ENCODE measurements at places on chromosomes 2 and 18.
A peak's percentile ranks its signal among the peaks of the same experiment; 100 is the strongest.

- DNase-seq = no peak
These were observed 16.8 kb downstream of the RAB11FIP5 start for GRCh38 chr2:73095910-73096309.

GRCh38 chr18:80200932-80201672 is 46.2 kb downstream of the PARD6G start:
- DNase-seq = no peak

- DNase-seq = no peak
These were observed 6.1 kb upstream of the CASP8 start for GRCh38 chr2:201254081-201254730.

- DNase-seq = peak; percentile 21
These were observed 56.9 kb downstream of the DYSF start for GRCh38 chr2:71510196-71510807.

GRCh38 chr2:120832296-120833070 is 96.8 kb downstream of the GLI2 start:
- DNase-seq = no peak

GRCh38 chr2:2779727-2780126 is 448.7 kb upstream of the MYT1L start:
- DNase-seq = no peak

- no peak for DNase-seq
These were observed 17.6 kb upstream of the SPATS2L start for GRCh38 chr2:200288670-200289429.

DNA sequence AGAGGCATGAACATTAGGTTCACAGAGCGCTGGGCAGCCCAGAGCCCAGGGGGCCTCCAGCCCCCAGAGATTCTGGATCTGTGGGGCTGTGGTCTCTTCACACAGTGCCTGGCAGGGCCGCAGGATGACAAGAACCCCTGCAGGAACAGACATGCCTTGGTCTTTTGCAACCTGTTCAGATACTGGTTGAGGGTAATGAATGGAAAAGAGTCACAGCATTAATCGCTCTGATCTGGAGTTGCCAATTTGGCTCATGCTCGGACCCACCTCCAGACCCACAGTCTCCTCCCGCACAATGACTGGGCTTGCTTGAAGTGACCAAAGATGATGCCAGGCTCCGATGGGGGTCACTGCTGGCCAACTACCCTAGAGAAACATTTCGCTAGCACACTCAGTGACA is 229.4 kb upstream of the SMAD2 start:
- no peak for DNase-seq

DNA sequence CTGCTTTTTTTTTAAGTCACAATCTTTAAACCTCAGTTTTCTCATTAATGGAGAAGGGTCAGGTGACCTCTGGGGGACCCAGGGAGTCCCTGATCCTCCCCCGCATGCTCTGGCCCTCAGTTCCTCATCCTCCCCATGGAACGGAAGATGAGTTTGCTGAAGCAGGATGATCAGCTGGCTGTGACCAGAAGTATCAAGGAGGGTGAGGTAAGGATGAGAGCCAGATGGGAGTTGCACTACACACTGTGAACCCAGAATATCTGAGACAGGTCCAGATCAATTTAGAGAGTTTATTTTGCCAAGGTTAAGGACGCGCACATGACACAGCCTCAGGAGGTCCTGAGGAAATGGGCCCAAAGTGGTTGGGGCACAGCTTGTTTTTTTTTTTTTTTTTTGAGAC is 3.8 kb downstream of the CATIP start:
- no peak for DNase-seq

- DNase-seq = no peak
These were observed 31.6 kb downstream of the MARCO start for GRCh38 chr2:118973542-118973951.

DNA sequence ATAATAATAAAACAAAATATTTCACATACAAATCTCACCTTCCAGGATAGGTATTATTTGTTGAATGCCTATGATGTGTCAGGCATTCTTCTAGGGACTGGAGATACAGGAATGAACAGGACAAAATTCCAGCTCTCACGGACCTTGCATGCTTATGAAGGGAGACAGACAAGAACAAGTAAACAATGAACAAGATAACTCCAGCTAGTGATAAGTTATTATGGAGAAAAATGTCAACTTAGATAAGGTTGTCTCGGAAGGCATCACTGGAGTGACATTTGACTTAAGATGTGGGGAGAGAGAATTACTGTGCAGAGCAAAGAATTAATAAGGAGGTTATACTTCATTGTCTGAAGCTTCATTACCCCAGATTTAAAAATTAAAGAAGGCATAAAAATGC is 836.7 kb downstream of the SOCS6 start:
- DNase-seq = no peak

DNA sequence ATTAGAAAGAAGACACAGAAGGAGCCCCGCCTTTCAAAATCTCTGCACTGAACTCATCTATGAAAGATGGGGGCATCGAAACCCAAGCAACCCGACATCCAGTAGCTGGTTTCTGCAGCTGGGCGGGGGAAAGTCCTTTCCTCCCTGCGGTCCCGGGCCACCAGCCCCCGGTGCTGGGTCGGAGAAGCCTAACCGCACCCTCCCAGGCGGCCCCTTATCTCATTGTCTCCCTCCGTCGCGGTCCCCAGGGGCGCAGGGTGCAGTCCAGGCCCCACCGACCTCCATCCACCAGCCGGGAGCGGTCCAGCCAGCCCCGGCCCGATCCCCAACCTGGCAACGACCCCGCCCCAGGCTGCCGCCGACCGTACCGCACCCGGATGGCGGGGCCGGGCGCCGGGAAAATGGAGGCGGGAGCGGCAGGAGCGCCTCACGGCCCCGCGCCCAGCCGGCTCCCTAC is 452 bp downstream of the RAPH1 start:
- DNase-seq = no peak

- DNase-seq = no peak
These were observed 296.5 kb upstream of the THSD7B start for GRCh38 chr2:136468799-136469369.

GRCh38 chr2:88059979-88060906 is 4.7 kb upstream of the KRCC1 start:
- DNase-seq = no peak

GRCh38 chr18:66752733-66753132 is 148.8 kb upstream of the CDH19 start:
- DNase-seq = no peak

- DNase-seq = no peak
These were observed 13.2 kb upstream of the RNF103 start for GRCh38 chr2:86636842-86637241.

DNA sequence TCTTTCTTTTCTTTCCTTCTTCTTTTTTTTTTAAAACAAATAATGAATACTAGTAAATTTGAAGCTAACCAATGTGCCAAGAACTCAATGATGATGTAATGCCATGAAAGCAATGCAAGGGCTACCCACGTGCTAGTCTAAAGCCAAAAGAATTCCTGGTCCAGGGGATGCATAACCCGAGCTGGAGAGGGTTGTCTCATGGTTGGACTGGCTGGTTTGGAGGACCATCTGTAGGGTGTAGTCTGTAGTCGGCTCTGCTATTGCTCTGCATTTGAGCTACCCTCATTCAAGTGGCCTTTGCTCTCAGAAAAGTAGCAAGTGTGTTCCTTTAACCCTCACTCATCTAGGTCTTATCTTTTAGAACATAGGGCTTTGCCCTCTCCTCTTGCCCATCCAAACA is 469.6 kb upstream of the CELF4 start:
- DNase-seq = no peak

- DNase-seq = peak; percentile 27
These were observed 472 bp downstream of the SLC20A1 start for GRCh38 chr2:112646102-112646719.

DNA sequence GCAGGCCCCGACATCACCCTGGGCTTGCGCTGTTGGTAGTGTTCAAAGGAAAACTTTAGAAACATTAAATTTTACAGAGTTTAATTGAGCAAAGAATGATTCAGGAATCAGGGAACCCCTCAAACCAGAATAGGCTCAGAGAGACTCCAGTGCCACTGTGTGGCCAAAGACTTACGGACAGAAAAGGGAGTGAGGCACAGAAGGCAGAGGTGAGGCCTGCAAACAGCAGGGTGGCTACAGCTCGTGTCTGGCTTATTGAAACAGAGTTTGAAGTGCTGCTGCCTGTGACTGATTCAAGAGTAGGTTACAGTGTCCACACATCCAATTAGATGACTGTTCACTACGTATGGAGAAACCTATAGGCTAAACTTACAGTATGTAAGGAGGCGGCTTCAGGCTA is 2.4 kb upstream of the CTDP1 start:
- DNase-seq = no peak

GRCh38 chr2:240530181-240530580 is 27.6 kb downstream of the ANKMY1 start:
- DNase-seq = no peak

DNA sequence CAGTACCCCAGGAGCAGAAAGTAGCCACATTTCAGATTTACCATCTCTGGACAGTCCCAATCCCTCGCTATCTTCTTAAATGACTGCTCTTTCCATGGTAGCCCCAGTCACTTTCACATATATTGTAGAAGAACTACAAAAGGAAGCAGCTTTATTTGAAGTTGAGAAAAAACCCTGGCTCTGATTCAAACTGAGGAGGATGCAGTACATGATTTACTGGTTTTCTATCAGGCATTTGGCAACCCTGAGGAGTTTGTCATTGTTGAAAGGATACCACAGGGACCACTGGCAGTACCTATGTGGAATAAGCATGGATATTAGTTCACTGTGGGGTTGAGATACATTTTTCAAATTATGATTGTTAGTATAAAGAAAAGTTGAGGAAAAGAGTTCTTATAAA is 640.9 kb upstream of the SETBP1 start:
- DNase-seq = no peak

- no peak for DNase-seq
These were observed 9.7 kb downstream of the FAM98A start for GRCh38 chr2:33589444-33589843.

DNA sequence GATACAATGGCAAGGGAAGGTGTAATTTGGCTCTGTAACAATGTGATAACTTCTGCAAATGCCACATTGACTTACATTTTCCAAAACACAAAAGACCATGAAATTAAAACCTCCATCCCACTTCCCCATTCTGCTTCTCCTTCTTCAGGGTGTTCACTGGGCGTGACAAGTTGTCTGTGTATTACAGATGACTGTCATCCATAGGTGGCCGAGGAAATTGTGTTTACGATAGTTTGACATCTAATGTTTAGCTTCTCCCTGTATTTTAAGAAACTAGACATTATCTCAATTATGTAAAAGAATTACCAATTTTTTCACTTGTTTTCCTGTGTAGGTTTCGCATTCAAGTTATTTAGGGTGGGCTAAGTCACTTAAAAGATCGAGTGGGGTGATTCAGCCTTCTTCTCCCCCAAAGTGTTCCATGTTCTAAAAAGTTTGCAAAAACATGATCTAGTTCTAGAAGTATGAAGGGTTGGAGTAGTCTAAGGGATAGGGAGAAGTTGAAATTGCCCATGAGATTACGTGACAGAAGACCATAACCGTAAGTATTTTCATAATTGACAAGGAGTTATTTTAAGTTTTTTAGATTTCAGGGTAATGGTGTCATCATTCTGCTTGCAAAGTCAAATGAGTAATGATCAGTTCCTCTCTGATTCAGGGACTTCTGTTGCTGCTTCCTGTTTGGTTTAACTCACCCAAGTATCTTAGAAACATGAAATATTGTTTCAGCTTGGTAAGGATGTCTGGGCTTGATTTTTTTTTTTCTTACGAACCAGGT is 25.2 kb upstream of the CYTIP start:
- no peak for DNase-seq

DNA sequence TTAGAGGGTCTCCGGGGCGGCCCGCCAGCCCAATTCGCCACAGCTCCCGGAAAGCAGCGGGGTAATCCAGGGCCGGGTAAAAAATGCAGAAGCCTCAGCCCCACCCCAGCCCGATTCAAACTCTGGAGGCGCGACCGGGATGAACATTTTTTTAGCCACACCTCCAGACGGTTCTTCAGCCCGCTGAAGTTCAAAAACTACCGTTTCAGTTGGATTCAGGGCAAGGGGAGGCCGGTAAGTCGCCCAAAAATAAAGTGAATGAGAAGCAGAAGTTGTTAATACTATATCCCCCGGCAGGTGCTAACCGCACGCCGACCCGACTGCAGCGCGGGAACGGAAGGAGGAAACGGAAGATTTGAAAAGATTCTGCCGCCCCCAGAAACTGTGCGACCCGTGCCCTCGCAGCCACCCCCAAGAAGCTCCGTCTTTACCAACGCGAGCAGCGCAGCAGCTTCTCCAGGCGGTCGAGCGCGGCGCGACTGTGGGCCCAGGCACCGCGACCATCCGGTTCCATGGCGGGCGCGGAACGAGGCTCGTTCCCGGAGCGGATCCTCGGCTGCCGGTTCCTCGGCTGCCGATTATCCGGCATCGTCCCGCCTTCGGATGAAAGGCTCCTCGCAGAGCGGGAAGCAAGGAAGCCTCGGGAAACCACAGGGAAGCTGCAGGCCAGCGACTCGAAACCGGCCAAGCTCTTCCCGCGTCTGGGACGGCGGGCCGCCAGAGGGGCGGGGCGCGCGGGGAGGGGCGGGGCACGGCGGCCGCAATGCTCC is at the start of gene BARD1:
TSS of gene BARD1 (minus strand) at position 703 of the 770 bp plus-strand sequence. CDS start at position 589, 114 bp downstream.
- peak; percentile 9 for DNase-seq

DNA sequence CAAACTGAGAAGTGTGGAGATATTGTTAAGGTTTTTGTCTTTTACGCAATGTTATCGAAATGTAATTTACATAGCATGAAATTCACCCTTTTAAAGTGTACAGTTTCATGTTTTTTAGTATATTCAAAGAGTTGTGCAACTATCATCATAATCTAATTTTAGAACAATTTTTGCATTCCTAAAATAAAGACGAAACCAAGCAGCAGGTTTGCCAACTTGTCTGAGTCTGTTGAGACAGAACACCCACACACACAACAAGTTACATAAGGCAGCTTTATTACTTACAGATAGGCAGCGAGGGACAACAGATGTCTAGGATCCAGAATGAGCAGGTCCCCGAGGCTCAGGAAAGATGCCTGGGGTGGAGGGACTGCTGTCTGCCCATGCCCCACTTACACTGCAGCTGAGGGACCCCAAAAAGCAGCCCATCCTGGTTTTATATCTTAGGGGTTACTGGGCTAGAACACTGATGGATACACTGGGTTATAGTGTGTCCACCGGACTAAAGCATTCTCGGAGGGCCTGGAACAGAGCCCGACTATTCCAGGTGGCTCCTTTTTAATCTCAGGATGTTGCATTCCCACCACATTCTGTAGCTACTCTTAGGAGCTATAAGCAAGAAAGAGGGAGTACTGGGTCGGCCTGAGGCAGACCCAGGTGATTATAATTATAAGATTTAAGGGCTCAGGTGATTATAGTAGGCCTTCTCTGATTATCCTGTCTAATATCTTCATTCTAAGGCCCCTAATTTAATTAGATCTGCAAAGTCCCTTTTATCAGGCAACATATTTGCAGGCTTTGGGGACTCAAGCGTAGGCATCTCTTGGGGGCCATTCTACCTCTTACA is 150.2 kb upstream of the DOK6 start:
- DNase-seq = no peak

- DNase-seq = no peak
These were observed 311.8 kb upstream of the STON1 start for GRCh38 chr2:48218169-48218568.

Data from stimulated activated CD8-positive, alpha-beta memory T cell treated with anti-CD3 and anti-CD28 coated beads, Interleukin-2, amount 100 ng/mL, for 1 hour (primary cell).